LHCN-M2 (cell line): ENCODE measurements at places on chromosomes 6 and 20.

DNA sequence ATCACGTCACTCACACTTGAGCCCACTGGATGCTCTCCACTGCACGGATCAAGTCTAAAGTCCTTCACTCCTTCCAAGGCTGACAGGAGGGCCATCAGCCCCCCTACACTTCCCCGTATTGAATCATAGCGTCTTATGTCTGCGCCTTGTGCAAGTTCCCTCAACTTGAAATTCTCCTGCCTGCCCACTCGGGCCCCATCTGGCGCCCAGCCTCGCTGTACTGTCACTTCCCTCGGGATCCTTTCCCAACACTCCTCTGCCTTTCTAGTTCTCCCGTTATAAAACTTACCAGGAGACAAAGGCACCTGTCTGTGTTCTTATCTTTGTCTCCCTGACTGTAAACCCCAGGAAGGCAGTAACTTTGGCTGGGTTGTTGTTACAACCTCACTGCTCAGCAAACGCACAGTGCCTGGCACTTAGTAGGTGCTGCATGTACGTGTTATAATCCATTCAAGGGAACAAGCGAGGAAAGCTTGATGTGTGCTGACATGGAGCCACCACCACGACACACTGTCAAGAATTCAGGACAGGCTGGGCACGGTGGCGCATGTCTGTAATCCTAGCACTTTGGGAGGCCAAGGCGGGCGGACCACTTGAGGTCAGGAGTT, 33.8 kb upstream of the ZFAND3 start:
- DNase-seq: no peak

DNA sequence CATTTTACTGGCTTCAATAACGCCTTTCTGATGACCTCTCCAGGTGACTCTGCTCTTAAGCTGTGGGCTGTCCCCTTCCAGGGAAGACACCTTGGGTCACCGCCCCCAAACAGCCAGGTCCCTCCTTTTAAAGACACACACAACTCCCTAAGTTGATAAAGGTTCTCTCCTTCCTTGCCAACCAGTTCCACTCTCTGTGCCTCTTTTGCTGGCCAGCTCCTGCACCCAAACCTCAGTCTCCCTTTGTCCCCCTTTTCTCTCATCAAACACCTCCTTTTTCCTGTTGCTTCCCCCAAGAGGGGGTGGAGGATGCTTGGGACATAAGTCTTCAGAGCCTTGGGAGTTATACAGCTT, 1.0 kb downstream of the NCOA6 start:
- peak; percentile 51 for DNase-seq

DNA sequence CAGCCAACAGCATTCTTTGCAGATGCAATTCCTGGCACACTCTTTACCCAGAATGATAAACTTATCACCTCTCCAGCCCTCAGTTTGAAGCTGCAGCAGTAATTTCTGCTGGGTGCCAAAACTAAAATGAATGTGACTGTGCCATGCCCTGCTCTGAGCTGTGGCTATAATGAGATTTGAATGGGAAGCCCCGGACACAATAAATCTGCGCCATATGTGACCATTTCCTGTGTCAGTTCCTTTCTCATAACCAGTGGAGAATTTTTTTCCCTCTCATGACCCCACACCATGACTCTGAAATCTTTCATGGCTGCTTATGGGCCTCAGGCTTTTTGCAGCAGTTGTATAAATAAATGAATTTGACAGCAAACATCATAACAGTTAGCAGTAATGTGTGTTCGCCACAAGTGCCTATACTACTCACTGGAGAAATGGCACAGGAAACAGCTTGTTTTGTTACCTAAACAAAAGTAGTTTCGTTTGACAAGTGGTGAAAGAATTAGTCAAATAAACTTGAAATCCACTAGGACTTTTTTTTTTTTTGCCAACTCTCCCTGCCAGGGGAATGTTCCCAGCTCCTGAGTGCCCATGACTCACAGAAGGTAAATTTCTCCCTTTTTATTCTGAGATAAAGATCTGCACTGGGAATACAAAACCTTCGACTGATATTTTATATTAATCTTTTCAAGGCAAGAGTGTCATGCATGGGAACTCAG, 408.4 kb downstream of the PKHD1 start:
- DNase-seq: no peak

DNA sequence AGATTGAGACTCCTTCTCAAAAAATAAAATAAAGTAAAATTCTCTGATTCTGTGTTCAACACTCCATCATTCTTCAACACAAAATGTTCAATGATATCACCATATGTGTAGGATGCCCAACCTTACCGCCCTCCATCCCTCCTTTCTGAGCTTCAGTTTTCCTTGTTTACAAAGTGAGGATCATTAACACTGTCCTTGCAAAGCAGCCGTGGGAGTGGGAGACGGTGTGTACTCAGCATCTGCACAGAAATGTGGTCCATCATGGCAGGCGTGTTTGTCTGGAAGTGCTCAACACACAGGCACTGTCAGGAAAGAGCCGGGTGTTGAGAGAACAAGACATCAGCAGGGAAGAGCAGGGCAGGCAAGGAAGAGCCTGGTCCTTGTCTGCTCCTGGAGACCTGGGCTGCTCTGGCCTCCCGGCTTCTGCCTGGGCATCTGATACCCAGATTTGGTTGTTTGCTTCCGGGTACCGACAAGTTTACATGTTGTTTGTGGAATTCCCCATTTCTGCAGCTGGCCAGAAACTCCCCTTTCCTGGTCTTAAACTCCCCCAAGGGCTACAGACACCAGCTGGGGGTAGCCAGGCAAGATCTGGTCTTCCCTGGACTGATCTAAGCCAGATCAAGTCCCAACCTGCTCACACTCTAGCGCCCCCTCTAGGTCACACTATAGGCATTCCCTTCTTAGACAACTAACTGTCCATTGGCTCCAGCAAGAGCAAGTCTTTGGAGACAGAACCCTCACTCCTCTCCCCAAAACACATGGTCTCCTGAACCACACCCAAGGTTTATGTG, 26.7 kb upstream of the TTPAL start:
- DNase-seq: no peak

DNA sequence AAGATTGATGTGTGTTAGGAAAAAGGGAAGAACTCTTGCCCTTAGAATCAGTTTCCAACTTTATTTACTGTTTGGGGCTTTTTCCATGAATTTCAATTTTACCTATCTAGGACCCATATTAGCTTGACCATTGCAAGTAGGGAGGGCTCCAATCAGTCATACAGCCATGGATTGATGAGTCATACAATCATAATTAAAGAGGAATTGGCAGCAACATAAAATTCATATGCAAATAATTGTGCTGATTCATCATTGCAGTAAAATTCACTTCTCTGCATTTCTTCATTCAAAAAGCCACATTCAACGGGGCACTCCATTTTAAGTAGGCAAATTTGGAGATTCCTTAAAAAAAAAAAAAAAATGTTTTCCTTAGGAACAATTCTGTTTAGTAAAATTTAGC, 1016.4 kb downstream of the KIF16B start:
- no peak for DNase-seq

DNA sequence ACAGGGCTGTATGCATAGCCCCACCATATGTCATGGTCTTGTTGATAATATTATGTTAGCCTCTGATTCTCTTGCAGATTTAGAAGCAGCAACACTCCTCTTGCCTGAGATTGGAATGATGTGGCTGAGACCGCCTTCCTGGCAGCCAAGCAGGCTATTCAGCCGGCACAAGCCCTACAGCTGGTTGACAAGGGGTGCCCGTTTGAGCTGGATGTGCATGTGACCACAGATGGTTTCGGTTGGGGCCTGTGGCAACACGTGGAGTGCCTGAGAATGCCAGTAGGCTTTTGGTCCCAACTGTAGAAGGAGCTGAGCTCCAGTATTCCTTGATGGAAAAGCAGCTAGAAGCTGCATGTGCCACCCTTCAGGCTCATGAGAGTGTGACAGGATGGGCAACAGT, 303.6 kb upstream of the POU3F2 start:
- no peak for DNase-seq

GRCh38 chr6:6818078-6818639, 229.6 kb downstream of the LY86 start:
- DNase-seq: no peak

- no peak for DNase-seq
Observed at GRCh38 chr6:14187406-14187805, 69.8 kb downstream of the CD83 start.

GRCh38 chr6:37738216-37738615, 40.5 kb upstream of the MDGA1 start:
- DNase-seq: no peak

- peak; percentile 54 for DNase-seq
Observed at GRCh38 chr6:83592770-83593394, 80.5 kb downstream of the PRSS35 start.

- no peak for DNase-seq
Observed at GRCh38 chr6:73045609-73046008, 179.7 kb downstream of the KHDC1L start.

- no peak for DNase-seq
Observed at GRCh38 chr6:133992992-133993680, 40.1 kb downstream of the TBPL1 start.

GRCh38 chr6:135145063-135145800, 35.9 kb upstream of the MYB start:
- DNase-seq: peak; percentile 28

DNA sequence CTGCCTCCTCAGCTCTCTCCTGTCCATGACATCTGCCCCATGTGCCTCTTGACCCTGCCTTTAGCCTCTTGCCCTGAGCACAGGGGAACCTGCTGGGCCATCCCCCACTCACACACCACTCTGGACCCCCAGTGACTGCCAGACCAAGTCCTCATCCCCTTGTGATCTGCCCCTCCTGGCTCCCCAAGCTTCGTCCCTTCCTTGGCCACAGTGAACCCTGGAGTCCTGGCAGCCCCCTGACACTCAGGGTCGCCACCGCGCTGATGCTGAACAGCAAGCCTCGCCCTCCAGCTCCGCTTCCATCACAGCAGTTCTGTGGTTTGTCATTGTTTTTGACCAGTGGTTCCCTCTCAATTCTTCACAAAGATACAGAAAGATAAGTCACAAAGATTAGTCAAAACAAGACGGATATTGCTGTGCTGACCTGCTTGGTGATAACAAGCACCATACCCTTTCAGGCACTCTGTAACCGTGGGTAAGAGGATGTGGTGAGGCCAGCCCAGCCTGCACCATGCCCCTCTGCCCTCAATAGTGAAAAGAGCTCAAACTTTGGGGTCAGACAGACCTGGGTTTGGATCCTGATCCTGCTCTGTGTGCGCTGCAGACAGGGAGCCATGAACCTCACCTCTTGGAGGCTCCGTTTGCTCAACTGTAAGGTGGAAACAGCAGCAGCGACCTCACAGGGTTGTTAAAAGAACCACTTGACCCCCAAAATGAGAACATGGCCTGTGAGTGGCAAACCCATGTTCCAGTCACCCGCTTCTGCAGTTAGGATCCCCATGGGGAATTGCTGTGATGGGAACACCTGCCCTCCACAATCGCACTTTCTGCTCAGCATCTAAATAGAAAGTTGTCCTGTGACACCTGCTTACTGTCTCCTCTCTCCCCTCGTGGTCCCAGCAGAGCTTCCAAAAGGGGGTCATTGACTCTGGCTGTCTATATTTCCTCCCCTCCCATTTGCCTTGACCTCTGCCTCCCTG, 114.5 kb downstream of the TOX2 start:
- no peak for DNase-seq
